ENCODE measurements at places on chromosomes 1 and 21.

DNA sequence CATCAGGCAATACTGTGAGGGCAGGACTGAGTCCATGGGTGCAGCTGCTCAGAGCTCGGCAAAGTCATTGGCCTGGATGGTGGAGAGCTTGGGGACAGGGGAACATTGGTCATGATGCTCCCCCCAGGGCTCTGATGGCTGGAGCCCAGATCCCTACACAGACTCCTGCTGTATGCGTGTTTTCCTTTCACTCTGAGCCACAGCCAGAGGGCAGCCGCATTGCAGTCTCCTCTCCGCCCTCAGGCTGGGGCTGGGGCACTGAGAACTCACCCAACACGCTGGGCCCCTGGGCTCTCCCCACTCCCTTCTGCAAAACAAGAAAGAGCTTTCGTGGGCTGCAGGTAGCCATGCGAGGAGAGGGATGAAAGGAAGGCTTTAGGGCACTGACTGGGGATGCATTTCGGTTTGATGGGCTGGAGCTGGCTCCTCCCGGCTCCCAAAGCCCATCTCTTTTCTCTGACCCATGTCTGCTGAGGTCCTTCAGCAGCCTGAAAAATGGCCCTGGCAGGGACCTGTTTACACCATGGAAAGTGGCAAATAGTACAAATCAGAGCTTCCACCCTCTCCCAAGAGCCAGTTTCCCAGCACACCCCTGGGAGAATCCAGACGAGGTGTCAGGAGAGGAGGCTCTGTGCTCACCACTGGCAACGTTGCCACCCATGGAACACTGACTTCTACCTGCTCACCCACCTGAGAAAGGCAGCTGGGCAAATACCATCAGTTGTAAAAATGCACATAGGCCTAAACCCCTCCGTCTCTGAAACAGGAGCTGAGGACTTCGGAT, 43.8 kb downstream of the CAPN2 start:
- no peak for DNase-seq

- DNase-seq, result no peak
Measured at GRCh38 chr1:84425150-84425896, 27.0 kb downstream of the DNASE2B start.

GRCh38 chr1:54127594-54128300, 25.1 kb downstream of the CDCP2 start:
- no peak for DNase-seq

- peak; percentile 44 for DNase-seq
Measured at GRCh38 chr1:1959840-1960479, 40.9 kb upstream of the TMEM52 start.

GRCh38 chr21:44505673-44506278, 34.2 kb downstream of the KRTAP10-1 start:
- no peak for DNase-seq

Data from stimulated activated naive CD4-positive, alpha-beta T cell (primary cell).